ENCODE measurements at places on chromosomes 12 and 14. TPM values are rescaled to one million over a fixed set of nuclear protein-coding genes. Genes with fewer than 3 reads are reported as not detected.

Gene AKAP5
- not detected for total RNA-seq

Gene SINHCAF
- total RNA-seq, result 24.4 TPM

DNA sequence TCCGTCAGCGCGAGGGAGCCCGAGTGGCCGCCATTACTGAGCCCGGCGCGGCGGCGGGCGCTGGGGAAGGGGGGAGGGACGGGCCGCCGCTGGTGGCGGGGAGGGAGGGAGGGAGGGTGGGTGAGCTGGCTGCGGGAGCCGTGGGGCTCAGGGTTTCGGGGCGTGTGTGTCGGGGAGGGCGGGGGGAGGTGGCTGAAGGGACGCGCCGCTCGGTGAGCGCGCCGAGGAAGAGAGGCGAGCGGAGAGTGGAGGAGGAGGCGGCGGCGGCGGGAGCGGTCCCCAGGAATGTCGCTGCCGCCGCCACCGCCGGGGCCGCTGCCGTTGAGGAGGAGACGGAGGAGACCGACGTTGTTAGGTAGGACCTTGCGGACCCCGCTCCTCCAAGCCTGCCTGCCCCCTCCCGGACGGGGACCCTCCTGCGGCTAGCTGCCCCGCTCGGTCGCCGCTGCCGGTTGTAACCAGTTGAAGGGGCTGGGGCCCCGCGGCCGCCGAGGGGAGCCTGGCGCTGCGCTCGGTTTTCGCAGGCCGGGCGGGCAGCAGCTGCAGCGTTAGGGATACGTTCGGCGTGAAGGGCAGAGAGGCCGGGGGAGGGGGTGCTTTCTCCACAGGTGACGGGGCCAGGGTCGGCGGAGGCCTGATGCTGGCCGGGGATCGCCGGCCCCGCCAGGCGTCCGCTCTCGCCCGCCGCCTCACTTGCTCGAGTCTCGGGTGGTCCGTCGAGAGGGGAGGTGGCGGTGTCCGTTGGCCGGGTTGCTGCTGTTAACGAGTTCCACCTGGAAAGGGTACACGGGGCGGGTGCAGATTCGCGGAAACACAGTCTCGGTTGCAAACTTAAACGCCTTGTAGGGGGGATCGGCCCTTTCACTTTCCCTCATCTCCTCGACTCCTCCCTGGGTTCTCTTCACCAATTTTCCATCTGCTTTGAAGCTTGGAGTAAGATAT, at the start of gene ARHGAP5:
ARHGAP5 (plus strand) TSS at position 224 of the 942 bp plus-strand sequence. CDS start 13,366 bp downstream, outside the sequence.
- peak; percentile 53 for DNase-seq

Gene RNFT2
- total RNA-seq, result 1.3 TPM

DNA sequence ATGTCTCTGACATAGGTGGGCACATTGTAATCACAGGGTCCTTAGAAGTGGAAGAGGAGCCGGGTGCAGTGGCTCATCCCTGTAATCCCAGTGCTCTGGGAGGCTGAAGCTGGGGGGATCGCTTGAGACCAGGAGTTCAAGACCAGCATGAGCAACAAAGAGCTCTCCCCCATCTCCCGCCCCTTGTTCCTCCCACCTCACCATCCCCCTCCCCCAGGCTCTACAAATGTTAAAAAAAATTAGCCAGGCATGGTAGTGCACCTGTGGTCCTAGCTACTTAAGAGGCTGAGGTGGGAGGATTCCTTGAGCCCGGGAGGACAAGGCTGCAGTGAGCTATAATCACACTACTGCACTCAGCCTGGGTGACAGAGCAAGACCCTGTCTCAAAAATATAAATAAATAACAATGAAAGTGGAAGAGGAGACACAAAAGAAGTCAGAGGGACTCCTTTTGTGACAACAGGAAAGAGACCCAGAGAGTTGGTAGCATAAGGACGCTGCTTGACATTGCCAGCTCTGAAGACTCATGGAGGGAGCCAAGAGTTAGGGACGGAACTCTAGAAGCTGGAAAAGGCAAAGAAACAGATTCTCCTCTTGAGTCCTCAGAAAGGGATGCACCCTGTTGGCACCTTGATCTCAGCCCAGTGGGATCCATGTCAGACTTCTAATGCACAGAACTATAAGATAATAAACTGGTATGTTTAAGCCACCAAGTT, 29.6 kb upstream of the CSRP2 start:
- DNase-seq, result no peak

Gene FZD10
- total RNA-seq, result under 0.01 TPM

Gene APOF
- total RNA-seq, result not detected

DNA sequence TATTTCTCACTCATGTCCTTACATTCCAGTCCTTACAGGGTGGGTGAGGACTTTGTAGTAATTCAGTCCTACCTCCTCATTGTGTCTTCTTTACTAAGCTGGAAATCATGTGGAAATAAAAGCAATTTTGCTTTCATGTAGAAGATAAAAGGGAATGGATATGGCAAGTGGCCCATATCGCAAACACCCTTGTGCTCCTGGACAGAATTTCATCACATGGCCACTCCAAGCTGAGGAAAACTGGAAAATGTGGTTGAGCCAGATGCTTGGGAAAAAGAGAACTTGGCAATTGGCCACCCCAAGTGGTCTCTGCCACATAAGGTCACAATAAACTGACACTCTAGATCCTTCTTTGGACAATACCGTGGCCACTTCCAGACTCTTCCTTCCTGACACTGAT, 64.2 kb upstream of the IFNG-AS1 start:
- DNase-seq, result no peak

- no peak for DNase-seq
These were observed 326.5 kb downstream of the FLRT2 start for GRCh38 chr14:85856430-85856829.

Gene FGF23
- not detected for total RNA-seq

Gene SLC4A8
- total RNA-seq, result 2.3 TPM

Gene ACVR1B
- 21.8 TPM for total RNA-seq

Measured in body of pancreas (tissue), 4 donors.